Activated naive CD8-positive, alpha-beta T cell treated with anti-CD3 and anti-CD28 coated beads for 36 hours (primary cell): ENCODE measurements at places on chromosomes 2 and 18. TPM values are rescaled to one million over a fixed set of nuclear protein-coding genes. Genes with fewer than 3 reads are reported as not detected.

GCG gene
- not detected for total RNA-seq

EEF1B2 gene
- total RNA-seq = 1,128 TPM

CCL20 gene
- 3.1 TPM for total RNA-seq

THUMPD2 gene
- total RNA-seq = 18.8 TPM

AMER3 gene
- not detected for total RNA-seq

HOXD12 gene
- not detected for total RNA-seq

DYSF gene
- total RNA-seq = 4.3 TPM

TEKT4 gene
- not detected for total RNA-seq

CSRNP3 gene
- total RNA-seq = not detected

TTLL4 gene
- 36.7 TPM for total RNA-seq

ST8SIA3 gene
- total RNA-seq = not detected

LAMA1 gene
- total RNA-seq = not detected
